ENCODE measurements at places on chromosomes 13 and 19. TPM values are rescaled to one million over a fixed set of nuclear protein-coding genes. Genes with fewer than 3 reads are reported as not detected.

The ZNF699 gene
- 3.5 TPM for total RNA-seq

- no peak for DNase-seq
Observed at GRCh38 chr13:48858122-48858902, 117.4 kb upstream of the FNDC3A start.

GRCh38 chr19:18684642-18684993 lies 1.1 kb downstream of the CRTC1 start:
- no peak for DNase-seq

GRCh38 chr13:90008707-90009149 lies 1338.8 kb upstream of the MIR17HG start:
- no peak for DNase-seq

The MAP4K1 gene
- 3.1 TPM for total RNA-seq

The RPL36 gene
- total RNA-seq: 435 TPM

DNA sequence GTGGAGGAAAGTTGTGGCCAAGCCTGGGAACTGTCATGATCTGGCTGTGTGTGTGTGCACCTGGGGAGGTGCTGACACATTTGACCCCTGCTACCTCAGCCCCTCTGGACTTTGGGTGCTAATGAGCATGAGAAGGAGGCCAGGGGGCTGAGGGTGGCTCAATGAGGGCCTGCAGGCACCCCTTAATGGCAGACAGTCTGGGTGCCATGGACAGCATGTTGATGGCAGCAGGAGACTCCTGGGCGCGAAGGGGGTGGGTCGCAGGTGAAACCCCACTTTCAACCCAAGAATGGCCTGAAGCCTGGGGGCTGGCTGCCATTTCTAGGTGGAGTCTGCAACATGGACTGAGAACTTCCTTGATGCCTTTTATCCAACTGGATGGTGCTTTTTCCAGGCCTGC lies 216.4 kb upstream of the TRPC4 start:
- no peak for DNase-seq

The TEX101 gene
- total RNA-seq: not detected

DNA sequence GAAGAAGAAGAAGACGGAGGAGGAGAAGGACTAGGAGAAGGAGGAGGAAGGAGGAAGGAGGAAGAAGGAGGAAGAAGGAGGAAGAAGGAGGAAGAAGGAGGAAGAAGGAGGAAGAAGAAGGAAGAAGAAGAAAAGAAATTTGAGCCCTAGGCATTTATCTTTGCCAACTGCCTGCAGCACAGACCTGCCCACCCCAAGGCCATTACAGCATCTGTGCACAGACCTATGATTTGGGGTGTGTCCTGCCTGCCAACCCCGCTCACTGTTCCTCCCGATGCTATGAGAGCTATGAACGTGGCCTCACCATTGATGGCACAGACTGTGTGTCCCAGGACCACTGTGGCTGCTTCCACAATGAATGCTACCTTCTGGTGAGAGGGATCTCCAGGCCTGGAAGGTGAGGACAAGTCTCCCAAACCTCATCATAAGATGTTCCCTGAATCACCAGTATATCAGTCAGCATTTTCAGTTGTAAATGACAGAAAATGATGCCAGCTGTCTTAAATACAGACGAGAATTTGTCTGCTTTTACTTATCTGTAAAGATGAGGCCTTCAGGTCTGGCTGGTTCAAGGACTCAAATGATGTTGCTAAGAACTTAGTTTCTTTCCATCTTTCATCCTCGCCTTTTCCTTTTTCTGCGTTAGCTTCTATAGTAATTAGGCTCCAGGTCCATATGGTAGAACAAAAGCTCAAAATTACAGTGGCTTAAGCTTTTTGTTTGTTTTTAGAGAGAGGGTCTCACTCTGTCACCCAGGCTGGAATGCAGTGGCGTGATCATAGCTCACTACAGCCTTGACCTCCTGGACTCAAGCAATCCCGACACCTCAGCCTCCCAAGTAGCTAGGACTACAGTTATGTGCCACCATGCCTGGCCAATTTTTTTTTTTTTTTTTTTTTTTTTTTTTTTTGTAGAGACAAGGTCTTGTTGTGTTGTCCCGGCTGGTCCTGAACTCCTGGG lies 3.9 kb upstream of the SDHAF1 start:
- DNase-seq: peak; percentile 27

- DNase-seq: no peak
Observed at GRCh38 chr19:46866407-46867136, 5.8 kb downstream of the ARHGAP35 start.

The PLPPR2 gene
- total RNA-seq: 17.7 TPM

- DNase-seq: no peak
Observed at GRCh38 chr13:49571299-49572240, 13.8 kb downstream of the RCBTB1 start.

Measured in Right ventricle myocardium inferior (tissue), 1 donor.